Esophagus squamous epithelium (tissue), 5 donors: ENCODE measurements at places on chromosomes 5 and 9.
A peak's percentile ranks its signal among the peaks of the same experiment; 100 is the strongest.

DNA sequence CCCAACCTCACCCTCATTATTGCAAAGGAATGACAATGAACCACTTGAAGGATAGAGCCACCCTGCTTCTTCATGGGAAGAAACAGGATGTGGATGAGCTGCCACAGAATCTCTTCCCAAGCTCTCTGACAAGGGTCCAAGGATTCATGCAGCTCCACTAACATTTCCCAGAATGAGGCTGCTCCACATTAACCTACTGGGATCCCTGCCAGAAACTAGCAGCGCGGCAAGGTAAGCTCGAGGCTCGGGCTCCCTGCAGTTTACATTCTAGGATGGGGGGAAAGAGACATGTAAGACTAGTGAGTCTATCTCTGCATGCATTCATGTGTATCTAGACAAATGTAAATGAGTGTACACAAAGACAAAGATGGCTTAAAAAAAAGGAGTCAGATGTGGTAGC, 12.1 kb downstream of the DCAF12 start:
- H3K4me3 ChIP-seq, result no peak overlapping the region
- H3K4me1 ChIP-seq, result no peaks in the 10 kb centered on the region
- no peak overlapping the region for H3K27ac ChIP-seq

GRCh38 chr5:109928046-109928445, 238.3 kb downstream of the MAN2A1 start:
- DNase-seq, result no peak
- no peak overlapping the region for H3K4me3 ChIP-seq
- H3K4me1 ChIP-seq, result no peaks in the 10 kb centered on the region

DNA sequence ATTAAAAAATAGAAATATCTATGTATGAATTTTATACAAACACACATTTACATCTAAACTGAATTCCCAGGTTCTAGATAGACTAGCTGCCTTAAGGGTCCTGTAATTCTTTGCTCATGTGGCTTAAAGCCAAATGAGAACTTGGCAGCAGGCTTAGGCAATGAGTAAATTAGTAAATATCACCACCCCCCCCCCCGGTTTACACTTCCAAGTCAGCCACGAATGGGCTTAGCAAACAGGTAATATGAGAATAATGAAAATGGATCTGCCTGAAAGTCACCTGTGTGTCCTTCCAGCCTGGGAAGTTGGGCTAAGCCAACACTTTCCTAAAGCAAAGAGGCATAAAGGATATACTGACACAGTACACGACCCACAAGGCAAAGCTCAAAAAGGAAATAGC, 108.6 kb downstream of the KLHL3 start:
- peaks cover 5% of the 10 kb centered on the region for H3K36me3 ChIP-seq
- H3K4me3 ChIP-seq, result no peak overlapping the region

DNA sequence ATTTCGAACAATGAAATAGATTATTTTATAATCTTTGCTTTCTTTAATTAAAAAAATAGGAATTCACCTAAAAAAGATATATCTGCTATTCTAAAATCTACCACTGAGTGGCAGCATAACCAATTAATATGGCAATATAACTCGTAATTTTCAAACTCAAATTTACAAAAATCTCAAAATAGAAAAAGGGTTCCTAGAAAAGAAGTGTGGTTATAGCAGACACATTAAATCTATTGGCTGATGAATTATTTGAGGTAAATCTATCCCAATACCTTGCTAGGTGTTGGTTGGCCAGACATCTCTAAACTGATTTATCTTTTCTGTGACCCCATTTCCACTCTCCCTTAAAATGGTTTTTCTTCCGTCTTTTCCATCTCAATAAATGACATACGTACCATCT, 30.2 kb upstream of the NRG2 start:
- no peak overlapping the region for H3K27ac ChIP-seq
- peaks cover 3% of the 10 kb centered on the region for H3K4me1 ChIP-seq
- no peak for DNase-seq
- H3K4me3 ChIP-seq, result no peak overlapping the region
- H3K36me3 ChIP-seq, result no peaks in the 10 kb centered on the region

DNA sequence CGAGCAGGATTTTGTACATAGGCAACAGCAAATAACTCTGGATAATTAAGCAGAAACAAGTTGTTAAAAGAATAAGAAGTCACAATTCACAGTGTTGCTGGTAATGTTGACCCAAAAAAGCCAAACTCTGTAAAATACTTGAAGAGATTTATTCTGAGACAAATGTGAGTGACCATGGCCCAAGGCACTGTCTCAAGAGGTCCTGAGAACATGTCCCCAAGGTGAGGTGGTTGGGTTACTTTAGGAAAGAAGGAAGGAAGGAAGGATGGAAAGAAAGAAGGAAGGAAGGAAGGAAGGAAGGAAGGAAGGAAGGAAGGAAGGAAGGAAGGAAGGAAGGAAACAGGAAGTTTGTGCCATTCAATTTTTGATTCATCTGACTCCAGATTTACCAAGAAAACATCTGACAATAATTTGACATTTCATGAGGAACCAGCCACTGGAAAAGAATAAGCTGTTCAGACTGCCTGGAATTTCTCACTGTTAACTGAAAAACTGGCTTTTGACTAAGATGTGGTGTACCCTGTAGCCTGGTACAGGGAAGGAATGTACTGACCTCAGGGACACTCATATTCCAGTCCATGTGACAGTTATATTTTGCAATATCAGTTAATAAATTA, 295.9 kb upstream of the TNC start:
- H3K36me3 ChIP-seq, result no peaks in the 10 kb centered on the region
- H3K4me3 ChIP-seq, result no peak overlapping the region
- DNase-seq, result no peak
- no peak overlapping the region for H3K27ac ChIP-seq
- no peaks in the 10 kb centered on the region for H3K4me1 ChIP-seq

GRCh38 chr5:34680896-34681295, 24.8 kb downstream of the RAI14 start:
- no peaks in the 10 kb centered on the region for H3K27me3 ChIP-seq
- no peak overlapping the region for H3K27ac ChIP-seq
- H3K4me3 ChIP-seq, result no peak overlapping the region

DNA sequence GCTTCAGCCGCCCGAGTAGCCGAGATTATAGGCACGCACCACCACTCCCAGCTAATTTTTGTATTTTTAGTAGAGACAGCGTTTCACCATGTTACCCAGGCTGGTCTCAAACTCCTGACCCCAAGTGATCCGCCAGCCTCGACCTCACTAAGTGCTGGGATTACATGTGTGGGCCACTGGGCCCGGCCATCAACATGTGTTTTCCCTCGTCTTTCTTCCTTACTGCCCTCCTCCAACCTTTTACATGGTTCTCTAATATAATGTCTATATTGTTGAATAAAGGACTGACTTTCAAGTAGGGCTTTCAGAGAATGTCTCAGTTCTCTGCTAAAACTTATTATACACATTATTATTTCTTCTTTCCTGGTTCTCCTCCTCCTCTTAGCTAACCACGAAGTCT, 21.3 kb upstream of the PCAT7 start:
- H3K27ac ChIP-seq, result no peak overlapping the region
- H3K27me3 ChIP-seq, result no peaks in the 10 kb centered on the region
- no peak overlapping the region for H3K4me3 ChIP-seq
- DNase-seq, result no peak
- no peaks in the 10 kb centered on the region for H3K4me1 ChIP-seq

DNA sequence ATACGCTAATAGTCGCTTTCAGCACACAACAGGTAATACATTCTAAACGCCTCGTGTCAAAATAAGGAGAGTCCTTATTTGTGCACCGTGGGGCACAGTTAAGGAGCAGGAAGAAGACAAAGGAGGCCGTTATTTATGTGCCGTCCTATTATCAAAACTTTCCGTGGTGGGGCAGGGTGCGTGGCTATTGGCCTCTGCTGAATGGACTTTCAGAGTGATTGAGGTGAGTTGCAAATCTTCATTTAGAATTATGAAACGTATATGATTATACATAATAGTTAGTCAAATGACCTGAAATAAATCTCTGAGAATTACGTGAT, 833 bp downstream of the C5orf24 start:
- H3K27ac ChIP-seq, result peak overlapping the region; percentile 96
- H3K4me1 ChIP-seq, result peaks cover 38% of the 10 kb centered on the region
- H3K27me3 ChIP-seq, result no peaks in the 10 kb centered on the region
- H3K36me3 ChIP-seq, result no peaks in the 10 kb centered on the region
- H3K4me3 ChIP-seq, result peak overlapping the region; percentile 93

DNA sequence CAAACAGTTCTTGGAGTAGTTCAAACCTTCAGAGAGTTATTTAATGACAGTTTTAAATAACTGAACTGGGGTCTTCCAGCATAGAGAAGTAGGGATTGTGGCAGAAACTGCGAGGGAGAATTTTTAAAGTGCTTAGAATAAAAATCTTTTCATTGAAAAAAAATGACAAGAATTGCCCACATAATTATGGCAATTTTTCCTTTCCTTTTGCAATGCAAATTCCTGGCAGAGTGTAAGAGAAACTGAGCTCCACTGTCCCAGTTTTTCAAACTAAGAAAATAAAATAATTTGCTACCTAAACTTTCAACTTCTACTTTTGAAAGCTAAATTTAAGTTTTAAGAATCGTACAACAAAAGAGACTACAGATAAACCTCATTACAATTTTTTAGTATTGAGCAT, 2.3 kb upstream of the PTGER4 start:
- peaks cover 19% of the 10 kb centered on the region for H3K27me3 ChIP-seq
- H3K27ac ChIP-seq, result peak overlapping the region; percentile 98
- no peak overlapping the region for H3K4me3 ChIP-seq
- peaks cover 36% of the 10 kb centered on the region for H3K4me1 ChIP-seq
- no peaks in the 10 kb centered on the region for H3K36me3 ChIP-seq

DNA sequence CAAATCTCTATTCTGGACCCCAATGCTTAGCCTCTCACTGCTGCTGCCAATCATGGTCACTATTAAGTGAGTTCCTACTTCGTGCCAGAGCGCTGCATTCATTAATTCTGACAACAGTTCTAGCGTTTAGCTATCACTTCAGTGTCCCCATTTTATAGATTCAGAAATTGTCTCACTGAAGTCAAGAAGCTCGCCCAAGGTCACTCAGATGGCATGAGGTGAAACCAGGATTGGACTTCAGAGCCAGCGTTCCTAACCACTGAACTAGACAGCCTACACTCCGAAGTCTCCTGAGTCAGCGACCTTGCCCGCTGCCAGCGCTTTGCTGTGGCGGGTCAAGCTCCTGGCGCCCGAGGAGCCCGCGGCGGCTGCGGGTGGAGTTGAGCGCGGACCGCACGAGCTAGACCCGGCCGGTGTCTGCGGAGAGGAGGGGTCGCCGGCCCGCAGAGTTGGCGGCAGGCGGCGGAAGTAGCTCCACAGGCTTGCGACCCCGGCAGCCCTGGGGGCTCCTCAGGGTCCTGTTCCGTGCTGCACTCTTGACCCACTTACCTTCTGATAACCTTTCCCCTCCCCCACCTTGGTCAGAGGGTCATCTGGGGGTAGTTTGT, 2.1 kb upstream of the GABRB2 start:
- H3K27ac ChIP-seq, result no peak overlapping the region
- DNase-seq, result no peak
- peaks cover 11% of the 10 kb centered on the region for H3K27me3 ChIP-seq
- H3K4me1 ChIP-seq, result peaks cover 37% of the 10 kb centered on the region
